ENCODE measurements at places on chromosomes 12 and 14. TPM values are rescaled to one million over a fixed set of nuclear protein-coding genes. Genes with fewer than 3 reads are reported as not detected.

Gene OTX2
- total RNA-seq: 0.25 TPM

Gene CEP170B
- total RNA-seq: 18.2 TPM

Gene FAM181A
- 0.74 TPM for total RNA-seq

Gene KRT71
- total RNA-seq: 0.25 TPM

Gene SENP1
- total RNA-seq: 25.1 TPM

Gene CISTR
- total RNA-seq: not detected

Gene SLC25A21
- 0.25 TPM for total RNA-seq

Gene SOCS2
- total RNA-seq: 50.2 TPM
